ENCODE measurements at places on chromosomes 7 and 10. TPM values are rescaled to one million over a fixed set of nuclear protein-coding genes. Genes with fewer than 3 reads are reported as not detected.
A peak's percentile ranks its signal among the peaks of the same experiment; 100 is the strongest.

- DNase-seq = no peak
- no peak overlapping the region for H3K27ac ChIP-seq
- no peaks in the 10 kb centered on the region for H3K4me1 ChIP-seq
- H3K4me3 ChIP-seq = no peak overlapping the region
- H3K36me3 ChIP-seq = no peaks in the 10 kb centered on the region
Observed at GRCh38 chr10:34415039-34415438, 400.1 kb downstream of the PARD3 start.

- no peak for DNase-seq
- H3K36me3 ChIP-seq = no peaks in the 10 kb centered on the region
- H3K27ac ChIP-seq = no peak overlapping the region
Observed at GRCh38 chr10:36366843-36367242, 724.7 kb upstream of the FZD8 start.

GRCh38 chr10:129922598-129923123 is 41.4 kb downstream of the EBF3 start:
- no peaks in the 10 kb centered on the region for H3K36me3 ChIP-seq
- no peak overlapping the region for H3K27ac ChIP-seq
- no peak for DNase-seq
- no peaks in the 10 kb centered on the region for H3K4me1 ChIP-seq
- H3K4me3 ChIP-seq = no peak overlapping the region

- H3K27ac ChIP-seq = peak overlapping the region; percentile 61
- DNase-seq = no peak
- H3K27me3 ChIP-seq = no peaks in the 10 kb centered on the region
Observed at GRCh38 chr10:132541129-132541528, 3.5 kb downstream of the INPP5A start.

- no peaks in the 10 kb centered on the region for H3K36me3 ChIP-seq
- H3K27me3 ChIP-seq = peaks cover 3% of the 10 kb centered on the region
- H3K4me3 ChIP-seq = no peak overlapping the region
- no peak overlapping the region for H3K27ac ChIP-seq
Observed at GRCh38 chr10:124251317-124252065, 158.1 kb upstream of the CHST15 start.

GRCh38 chr7:14839307-14839706 is 63.2 kb downstream of the DGKB start:
- no peak for DNase-seq
- H3K27me3 ChIP-seq = no peaks in the 10 kb centered on the region
- no peaks in the 10 kb centered on the region for H3K4me1 ChIP-seq

GRCh38 chr7:25485026-25485425 is 256.7 kb upstream of the NPVF start:
- H3K27ac ChIP-seq = no peak overlapping the region
- H3K27me3 ChIP-seq = peaks cover 11% of the 10 kb centered on the region
- DNase-seq = no peak
- no peaks in the 10 kb centered on the region for H3K36me3 ChIP-seq
- no peaks in the 10 kb centered on the region for H3K4me1 ChIP-seq
- H3K4me3 ChIP-seq = no peak overlapping the region

GRCh38 chr7:2358968-2359527 is 4.4 kb downstream of the EIF3B start:
- H3K36me3 ChIP-seq = peaks cover 44% of the 10 kb centered on the region
- H3K4me3 ChIP-seq = no peak overlapping the region
- H3K27me3 ChIP-seq = no peaks in the 10 kb centered on the region
- DNase-seq = no peak

- no peak overlapping the region for H3K4me3 ChIP-seq
- no peak for DNase-seq
- H3K36me3 ChIP-seq = no peaks in the 10 kb centered on the region
- no peaks in the 10 kb centered on the region for H3K27me3 ChIP-seq
Observed at GRCh38 chr10:29969255-29970011, 90.0 kb downstream of the JCAD start.

DNA sequence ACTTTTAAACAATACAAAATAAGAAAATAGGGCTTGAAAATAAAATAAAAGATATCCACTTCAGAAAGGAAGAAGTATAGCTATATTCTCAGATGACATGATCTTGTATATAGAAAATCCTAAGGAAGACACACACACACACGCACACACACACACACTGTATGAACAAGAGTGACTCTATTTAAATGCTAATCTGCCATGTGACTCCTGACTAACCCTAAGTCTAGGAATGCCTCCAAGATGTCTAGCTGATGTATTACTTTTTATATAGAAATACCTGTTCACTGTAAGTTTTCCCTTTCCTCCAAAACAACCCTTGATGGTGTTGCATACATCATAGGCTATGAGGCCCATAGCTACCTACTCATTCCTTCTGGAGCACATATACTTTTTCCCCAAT is 173.1 kb upstream of the LRRTM3 start:
- H3K27ac ChIP-seq = no peak overlapping the region
- no peak overlapping the region for H3K4me3 ChIP-seq
- H3K4me1 ChIP-seq = no peaks in the 10 kb centered on the region
- no peak for DNase-seq

DNA sequence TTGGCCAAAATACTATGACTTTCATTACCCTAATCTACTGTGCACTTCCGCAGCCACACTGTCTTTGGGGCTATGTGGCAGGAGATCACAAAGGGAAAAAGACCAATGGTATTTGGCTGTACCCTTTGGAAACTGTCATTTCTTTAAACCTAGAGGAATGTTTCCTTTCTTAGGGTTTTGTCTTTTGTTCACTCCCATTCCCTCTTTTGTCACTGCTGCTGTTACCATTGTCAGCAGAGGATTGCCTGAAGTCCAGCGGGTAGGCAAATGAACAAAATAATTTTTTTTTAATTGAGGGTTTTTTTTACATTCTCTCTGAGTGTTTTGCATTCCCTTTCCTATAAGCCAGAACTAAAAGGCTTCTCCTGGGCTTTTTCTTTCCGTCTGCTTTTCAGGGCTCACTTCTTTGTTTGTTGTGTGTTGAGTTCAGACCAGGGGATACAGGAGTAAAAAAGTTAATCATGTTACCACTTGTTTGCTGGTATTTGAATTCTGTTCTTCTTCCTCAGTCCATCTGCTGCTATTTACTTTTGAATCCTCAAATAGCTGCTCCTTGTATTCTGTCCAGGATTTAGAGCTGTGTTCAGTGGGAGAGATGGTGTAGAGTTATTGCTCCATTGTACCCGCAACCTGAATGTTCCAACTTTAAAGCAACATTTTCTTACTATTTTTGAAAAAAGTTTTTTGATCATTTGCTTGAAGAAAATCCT is 374.6 kb downstream of the SUGCT start:
- H3K4me1 ChIP-seq = no peaks in the 10 kb centered on the region
- H3K36me3 ChIP-seq = no peaks in the 10 kb centered on the region
- no peak for DNase-seq
- H3K4me3 ChIP-seq = no peak overlapping the region
- no peak overlapping the region for H3K27ac ChIP-seq

DNA sequence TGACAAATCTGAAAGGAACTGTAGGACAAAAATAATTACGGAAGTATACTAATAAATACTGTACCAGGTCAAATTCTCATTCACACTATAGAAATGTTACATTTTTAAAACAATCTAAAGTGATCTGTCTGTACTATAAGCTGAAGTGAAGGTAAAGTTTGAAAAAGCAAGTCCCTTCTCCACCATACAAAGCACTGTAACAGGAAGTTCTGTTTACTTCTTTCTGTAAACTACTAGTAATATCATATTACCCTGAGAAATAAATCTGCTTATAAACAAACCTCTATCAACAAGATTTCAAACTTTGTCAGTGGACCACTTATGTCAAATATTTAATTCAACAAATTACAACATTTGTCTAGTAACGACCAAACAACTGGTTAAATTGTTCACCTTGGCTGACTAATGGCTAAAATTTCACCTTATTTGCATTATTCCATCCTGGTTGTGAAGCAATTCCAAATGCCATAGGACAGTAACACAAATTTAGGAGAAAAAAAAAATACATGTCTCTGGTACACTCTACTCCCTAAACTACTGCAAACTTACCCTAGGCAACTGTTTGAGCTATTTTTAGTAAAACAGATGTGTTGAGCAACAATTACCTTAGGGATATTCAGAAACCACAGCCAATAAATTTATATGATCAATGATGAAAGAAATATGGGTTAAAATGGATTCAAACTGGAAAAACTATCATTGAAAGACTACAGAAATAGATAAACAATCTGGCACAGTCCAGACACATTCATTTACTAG is 126.0 kb downstream of the NRBF2 start:
- H3K36me3 ChIP-seq = peaks cover 60% of the 10 kb centered on the region
- H3K27ac ChIP-seq = no peak overlapping the region
- H3K4me3 ChIP-seq = no peak overlapping the region
- H3K4me1 ChIP-seq = peaks cover 67% of the 10 kb centered on the region

- H3K4me3 ChIP-seq = no peak overlapping the region
- no peak for DNase-seq
- no peaks in the 10 kb centered on the region for H3K27me3 ChIP-seq
- H3K27ac ChIP-seq = no peak overlapping the region
- peaks cover 13% of the 10 kb centered on the region for H3K4me1 ChIP-seq
- peaks cover 2% of the 10 kb centered on the region for H3K36me3 ChIP-seq
Observed at GRCh38 chr10:32379950-32380551, 33.1 kb upstream of the EPC1 start.

DNA sequence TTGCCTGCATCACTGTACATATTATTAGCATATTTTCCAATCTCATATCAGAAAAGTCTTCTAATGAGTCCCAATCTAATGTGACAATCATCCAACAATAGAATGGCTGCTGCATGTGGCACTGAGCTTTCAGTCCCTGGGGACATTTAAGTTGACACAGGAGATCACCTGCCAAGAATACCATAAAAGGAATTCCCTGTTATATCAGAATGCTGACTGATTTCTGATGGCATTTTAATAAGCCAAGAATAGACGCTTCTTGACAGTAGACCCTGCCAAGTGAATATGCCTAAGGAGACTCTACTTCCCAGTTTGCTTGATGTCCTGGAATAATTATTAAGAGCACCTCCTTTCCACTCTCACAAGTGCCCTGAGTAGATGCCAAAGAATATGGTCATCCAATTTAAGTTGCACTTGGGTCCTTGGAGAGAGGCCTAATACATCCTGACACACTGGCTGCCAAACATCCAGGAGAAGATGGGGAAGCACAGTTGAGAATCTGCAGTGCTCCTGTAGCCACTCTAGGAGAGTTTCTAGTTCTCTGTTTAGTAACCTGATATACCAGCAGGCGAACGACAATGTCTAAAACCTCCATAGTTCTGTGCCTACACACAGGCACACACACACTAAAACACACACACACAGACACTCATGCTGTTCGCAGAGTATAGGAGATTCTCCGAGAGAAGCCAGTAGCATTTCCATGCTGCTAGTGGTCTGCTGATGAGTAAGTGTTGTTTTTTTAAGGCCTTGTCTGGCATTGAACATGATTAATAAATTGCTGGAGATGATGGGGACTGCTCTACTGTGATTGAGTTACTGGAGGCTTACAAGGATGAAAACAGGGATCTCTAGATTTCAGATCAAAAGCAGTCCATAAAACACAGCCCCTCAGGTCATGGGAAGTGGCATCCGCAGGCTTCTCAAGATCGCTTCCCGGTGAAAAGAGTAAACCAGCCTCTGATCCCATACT is 369.6 kb downstream of the KCNMA1 start:
- H3K36me3 ChIP-seq = no peaks in the 10 kb centered on the region
- H3K4me3 ChIP-seq = no peak overlapping the region
- H3K4me1 ChIP-seq = peaks cover 26% of the 10 kb centered on the region
- no peak overlapping the region for H3K27ac ChIP-seq
- DNase-seq = no peak
- peaks cover 23% of the 10 kb centered on the region for H3K27me3 ChIP-seq

- no peaks in the 10 kb centered on the region for H3K36me3 ChIP-seq
- no peaks in the 10 kb centered on the region for H3K27me3 ChIP-seq
- H3K4me1 ChIP-seq = no peaks in the 10 kb centered on the region
- no peak overlapping the region for H3K27ac ChIP-seq
- no peak for DNase-seq
Observed at GRCh38 chr10:33509231-33509831, 174.9 kb upstream of the NRP1 start.

DNA sequence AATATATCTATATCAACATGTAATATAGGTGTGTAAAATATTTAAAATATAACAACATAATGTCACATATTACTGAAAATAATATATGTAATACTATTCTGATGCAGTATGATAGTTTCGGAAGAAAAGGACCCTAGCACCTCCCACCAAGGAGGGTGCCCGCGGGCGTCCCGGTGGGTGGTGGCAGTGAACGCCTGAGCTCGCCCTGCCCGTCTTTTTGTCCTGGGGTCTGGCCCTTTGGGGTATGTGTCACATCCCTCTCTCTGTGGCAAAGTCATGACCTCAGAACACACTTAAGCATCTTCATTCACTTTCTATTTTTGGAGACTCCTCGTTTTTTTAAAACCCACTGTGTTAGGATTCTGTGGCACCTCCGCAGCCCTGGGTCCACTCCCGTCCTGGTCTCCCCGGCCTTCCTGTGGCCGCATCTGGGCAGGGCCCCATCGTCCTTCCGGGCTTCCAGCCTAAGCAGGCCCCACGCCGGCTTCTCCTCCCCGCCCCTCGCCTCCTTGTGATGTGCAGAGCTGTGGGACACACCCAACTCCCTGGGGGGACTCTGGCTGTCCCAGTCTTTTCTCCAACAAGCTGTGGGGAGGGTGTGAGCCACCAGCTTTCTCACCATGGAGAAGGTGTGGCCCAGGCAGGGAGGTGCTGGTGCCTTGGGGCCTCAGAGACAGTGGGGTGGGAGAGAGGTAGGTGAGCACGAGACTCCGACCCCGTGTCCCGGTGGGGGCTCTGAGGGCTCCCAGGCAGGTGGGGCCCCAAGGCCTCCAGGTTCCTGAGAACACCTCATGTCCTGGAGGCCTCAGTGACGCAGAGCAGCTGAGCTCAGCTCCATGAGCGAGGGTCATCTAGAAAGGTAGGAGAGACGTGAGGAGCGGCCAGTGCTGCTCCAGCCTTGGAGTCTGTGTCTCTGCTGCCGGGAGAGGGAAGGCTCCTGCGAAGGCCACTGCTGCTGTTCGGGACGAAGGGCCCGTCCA is 16.5 kb downstream of the PWWP2B start:
- H3K4me3 ChIP-seq = no peak overlapping the region
- DNase-seq = no peak
- peaks cover 3% of the 10 kb centered on the region for H3K4me1 ChIP-seq
- H3K36me3 ChIP-seq = peaks cover 4% of the 10 kb centered on the region
- H3K27me3 ChIP-seq = no peaks in the 10 kb centered on the region
- H3K27ac ChIP-seq = no peak overlapping the region

PAX4 gene
- not detected for total RNA-seq

GNAT3 gene
- not detected for total RNA-seq

GRM3 gene
- not detected for total RNA-seq

VSTM2A gene
- total RNA-seq = not detected

RBP3 gene
- not detected for total RNA-seq

TRIL gene
- not detected for total RNA-seq

LRRC4 gene
- 0.50 TPM for total RNA-seq

PRSS2 gene
- total RNA-seq = not detected

KCNIP2 gene
- total RNA-seq = 1.9 TPM

UCN3 gene
- total RNA-seq = not detected

HTR5A gene
- not detected for total RNA-seq

KCNH2 gene
- total RNA-seq = not detected

RASA4B gene
- 18.9 TPM for total RNA-seq

WDFY4 gene
- total RNA-seq = 0.16 TPM

GJC3 gene
- not detected for total RNA-seq

ZNF488 gene
- total RNA-seq = not detected

BLNK gene
- total RNA-seq = not detected

PCLO gene
- total RNA-seq = not detected

HPS1 gene
- total RNA-seq = 85.2 TPM
